Spinal cord (tissue), 10 donors: ENCODE measurements at places on chromosomes 7 and 10. TPM values are rescaled to one million over a fixed set of nuclear protein-coding genes. Genes with fewer than 3 reads are reported as not detected.

DNA sequence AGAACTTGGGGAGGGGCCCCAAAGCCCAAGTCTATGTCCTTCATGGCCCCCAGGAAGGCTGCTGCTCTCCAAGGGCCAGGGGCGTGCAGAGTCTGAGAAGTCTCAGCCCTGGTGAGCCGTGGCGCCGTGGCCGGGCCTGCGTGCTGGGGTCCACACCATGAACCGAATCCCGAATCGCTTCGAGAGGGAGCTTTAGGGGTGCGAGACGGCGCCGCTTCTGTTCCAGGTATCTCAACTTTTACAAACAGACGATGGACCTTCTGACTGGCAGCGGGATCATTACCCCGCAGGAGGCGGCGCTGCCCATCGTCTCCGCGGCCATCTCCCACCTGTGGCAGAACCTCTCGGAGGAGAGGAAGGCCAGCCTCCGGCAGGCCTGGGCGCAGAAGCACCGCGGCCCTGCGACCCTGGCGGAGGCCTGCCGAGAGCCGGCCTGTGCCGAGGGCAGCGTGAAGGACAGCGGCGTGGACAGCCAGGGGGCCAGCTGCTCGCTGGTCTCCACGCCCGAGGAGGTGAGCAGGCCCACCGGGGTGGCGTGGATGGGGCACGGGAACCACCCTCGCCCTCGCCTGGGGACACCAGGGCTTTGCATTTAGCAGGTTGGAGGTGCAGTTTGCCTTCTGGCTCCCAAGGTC, 12.7 kb downstream of the STRA8 start:
- H3K27me3 ChIP-seq: no peaks in the 10 kb centered on the region
- DNase-seq: no peak
- no peak overlapping the region for H3K4me3 ChIP-seq
- H3K36me3 ChIP-seq: no peaks in the 10 kb centered on the region
- H3K27ac ChIP-seq: no peak overlapping the region

Gene PTF1A
- total RNA-seq: not detected

- H3K27me3 ChIP-seq: no peaks in the 10 kb centered on the region
- DNase-seq: peak; percentile 85
These were observed 63.5 kb downstream of the ABCC2 start for GRCh38 chr10:99845837-99846382.

Gene HOXA6
- total RNA-seq: 12.5 TPM

- no peak overlapping the region for H3K4me3 ChIP-seq
- no peak overlapping the region for H3K27ac ChIP-seq
- no peaks in the 10 kb centered on the region for H3K27me3 ChIP-seq
- DNase-seq: no peak
- no peaks in the 10 kb centered on the region for H3K4me1 ChIP-seq
These were observed 65.6 kb downstream of the POM121L12 start for GRCh38 chr7:53101026-53101425.

DNA sequence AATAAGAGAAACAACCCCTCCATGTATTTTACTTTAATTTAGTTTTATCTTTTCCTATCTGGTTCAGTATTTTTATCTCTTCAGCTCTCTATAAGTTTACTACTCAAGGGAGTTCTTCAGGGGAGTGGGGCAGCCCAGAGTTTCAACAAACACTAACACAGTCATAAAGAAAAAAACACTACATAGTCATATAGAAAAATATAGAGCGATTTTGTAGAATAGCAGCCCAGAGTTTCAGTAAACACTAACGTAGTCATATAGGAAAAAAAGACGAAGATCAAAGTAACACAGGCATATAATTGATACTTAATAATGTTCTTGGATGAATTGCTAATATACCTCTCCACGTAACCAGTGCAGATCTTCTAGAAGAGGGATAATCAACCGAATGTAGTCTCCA, 54.7 kb downstream of the PON1 start:
- no peaks in the 10 kb centered on the region for H3K27me3 ChIP-seq
- no peaks in the 10 kb centered on the region for H3K4me1 ChIP-seq
- H3K4me3 ChIP-seq: no peak overlapping the region
- DNase-seq: no peak
- H3K27ac ChIP-seq: no peak overlapping the region

- no peaks in the 10 kb centered on the region for H3K36me3 ChIP-seq
- H3K27ac ChIP-seq: no peak overlapping the region
- no peak overlapping the region for H3K4me3 ChIP-seq
These were observed 219.5 kb downstream of the GLI3 start for GRCh38 chr7:42017349-42017986.

Gene LRRD1
- 0.39 TPM for total RNA-seq
